ENCODE measurements at places on chromosomes 5 and 9.

- DNase-seq, result no peak
Measured at GRCh38 chr5:40666657-40667056, 13.1 kb upstream of the PTGER4 start.

DNA sequence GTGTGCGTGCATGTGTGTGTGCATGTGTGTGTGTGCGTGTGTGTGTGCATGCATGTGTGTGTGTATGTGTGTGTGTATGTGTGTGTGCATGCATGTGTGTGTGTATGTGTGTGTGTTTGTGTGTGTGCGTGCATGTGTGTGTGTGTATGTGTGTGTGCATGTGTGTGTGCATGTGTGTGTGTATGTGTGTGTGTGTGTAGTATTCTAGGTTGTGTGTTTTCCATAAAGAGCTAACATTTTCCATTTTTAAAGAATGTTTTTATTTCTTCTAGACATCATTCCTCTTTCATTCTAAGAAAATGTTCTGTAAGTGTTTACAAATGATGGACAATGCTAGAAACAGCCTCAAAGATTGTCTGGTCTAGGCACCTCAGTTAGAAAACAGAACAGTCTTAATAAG, 15.6 kb downstream of the ENTREP1 start:
- no peak for DNase-seq

- no peak for DNase-seq
Measured at GRCh38 chr5:76271836-76272235, 131.2 kb upstream of the IQGAP2 start.

DNA sequence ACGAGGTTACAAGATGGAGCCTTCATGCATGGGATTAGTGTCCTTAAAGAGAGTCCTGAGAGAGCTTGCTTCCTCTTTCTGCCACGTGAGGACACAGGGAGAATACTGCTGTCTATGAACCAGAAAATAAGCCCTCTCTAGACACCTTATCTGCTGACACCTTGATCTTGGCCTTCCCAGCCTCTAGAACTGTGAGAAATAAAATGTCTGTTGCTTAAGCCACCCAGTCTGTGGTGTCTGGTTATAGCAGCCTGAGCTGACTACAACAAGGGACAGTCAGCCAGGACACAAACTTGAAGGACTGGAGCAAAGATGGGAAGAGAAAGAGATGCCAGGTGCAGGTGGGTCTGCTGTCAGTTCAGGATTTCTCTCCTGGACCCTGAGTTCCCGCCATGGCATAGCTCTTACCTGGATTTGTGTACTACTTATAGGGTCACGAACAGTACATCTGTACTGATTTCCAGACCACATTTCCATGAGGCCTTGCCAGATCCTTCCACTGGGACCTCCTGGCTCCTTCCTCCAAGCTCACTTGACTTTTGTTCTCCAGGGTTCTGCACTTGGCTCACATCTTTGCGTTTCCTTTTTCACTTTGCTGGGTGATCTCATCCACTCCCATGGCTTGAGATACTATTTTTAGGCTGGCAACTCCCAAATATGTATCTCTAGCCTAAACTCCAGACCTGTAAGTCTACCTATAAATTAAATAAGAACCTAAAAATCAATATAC, 44.9 kb upstream of the LIFR start:
- no peak for DNase-seq

DNA sequence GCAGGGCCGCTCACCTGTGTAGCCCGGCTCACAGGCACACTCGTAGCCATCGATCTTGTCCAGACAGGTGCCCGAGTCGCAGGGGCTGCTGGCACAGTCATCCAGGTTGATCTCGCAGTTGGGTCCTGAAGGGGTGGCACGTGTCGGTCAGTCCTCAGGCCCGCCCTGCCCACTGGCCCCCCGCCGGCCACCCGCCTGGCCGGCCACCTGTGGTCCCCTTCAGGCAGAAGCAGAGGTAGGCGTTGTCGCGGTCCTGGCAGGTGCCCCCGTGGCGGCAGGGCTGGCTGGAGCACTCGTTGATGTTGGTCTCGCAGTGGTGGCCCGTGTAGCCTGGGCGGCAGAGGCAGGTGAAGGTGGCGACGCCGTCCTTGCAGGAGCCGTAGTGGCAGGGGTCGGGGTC, 30.6 kb downstream of the NOTCH1 start:
- DNase-seq, result no peak

DNA sequence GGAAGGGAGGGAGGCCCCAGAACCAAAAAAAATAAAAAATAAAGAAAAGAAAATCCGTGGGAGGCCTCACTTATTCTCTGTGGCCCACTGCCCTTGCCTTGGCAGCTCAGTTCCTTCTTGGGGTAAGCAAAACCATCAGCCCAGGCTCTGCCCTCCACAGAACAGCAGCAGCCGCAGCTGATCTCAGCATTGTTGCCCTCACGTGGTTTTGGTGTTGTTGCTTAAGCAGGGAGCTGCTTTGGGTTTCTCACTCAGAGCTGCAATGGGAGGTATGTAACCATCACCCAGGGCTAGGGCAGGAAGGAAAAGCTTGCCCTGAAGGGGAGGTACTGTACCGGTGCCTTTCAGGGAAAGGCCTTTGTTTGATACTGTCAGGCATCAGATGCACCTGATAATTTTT, 374.7 kb upstream of the WWC1 start:
- peak; percentile 38 for DNase-seq

DNA sequence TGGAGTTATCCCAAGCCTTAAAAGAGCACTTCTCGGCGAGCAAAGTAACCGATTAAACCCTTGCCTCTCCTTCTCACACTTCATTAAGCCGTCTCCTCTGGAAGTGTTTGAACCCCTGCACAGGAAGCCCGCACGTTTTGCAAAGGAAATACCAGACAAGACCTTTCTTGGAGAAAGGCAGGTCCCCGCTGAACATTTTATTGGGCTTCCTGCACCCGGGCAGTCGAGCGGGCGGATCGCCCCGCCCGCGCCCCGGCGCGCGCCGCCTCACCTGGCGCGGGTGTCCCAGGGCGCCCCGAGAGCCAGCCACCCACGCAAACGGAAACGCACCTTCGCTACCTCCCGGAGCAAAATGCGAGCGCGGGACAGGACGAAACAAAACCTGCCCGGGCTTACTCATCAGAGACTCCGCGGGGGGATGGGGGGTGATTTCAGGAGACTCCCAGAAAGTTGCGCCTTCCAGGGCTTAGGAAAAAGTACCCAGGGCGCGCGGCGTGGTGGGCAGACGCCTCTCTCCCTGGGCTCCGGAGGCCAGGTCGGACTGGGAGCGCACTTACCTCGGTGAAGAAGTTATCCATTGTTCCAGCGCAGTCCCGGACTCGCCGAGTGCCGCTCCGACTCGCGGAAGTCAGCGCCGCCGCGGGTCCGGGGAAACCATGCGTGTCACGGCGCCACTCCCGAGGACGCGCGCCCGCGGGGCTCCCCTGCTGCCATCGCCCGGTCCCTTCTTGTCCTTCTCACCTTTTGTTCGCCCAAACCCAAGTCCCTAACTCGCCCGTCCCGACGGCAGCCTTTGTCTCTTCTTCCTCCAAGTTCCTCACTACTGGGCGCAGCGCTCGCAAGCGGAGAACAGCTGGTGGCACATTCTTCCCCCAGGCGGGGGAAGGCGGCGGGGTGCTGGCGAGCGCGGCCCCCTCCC, 598 bp downstream of the MYO10 start:
- DNase-seq, result peak; percentile 32

DNA sequence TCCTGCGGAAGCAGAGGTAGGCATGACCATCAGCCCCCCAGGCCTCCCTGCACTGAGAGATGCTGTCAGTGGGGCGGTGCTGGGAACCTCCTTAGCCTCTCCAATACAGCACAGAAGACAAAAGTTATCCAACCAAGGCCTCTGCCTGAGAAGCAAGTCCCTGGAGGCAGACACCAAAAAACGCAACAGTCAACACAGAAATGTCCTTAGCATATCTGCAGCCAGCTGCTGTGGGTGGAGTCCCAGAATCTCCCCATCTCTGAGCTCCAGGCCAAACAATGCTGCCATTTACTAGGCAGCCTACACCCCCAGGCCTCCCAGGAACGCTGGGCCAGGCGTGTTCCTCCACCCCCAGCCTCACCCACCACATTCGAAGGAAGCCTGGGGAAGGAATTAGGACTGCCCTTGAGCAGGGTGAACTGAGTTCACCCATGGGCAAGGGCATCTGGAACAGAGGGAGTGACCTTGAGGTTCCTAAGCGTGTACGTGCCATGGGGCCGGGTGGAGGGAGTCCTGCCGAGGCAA, 43.7 kb downstream of the STK10 start:
- DNase-seq, result peak; percentile 22

- no peak for DNase-seq
Measured at GRCh38 chr5:64690104-64690416, 243 bp upstream of the SHISAL2B start.

DNA sequence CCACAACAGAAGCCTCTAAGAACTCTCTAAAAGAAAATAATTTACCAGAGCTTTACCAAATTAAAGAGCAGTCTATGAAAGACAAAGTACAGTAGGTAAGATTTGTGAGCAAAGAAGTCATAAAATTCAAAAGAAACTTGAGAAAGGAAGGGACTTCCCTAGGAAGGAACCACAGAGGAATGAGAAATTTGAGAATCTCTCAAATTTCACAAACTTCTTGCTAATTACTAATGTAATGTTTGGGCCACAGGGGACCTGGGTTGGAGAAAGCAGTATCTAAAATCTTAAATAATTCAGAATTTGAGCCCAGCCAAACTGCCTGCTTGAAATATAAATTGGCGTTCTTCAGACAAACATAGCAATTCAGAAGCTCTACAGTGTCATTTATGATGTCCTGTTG, 225.0 kb upstream of the PRR16 start:
- peak; percentile 26 for DNase-seq

GRCh38 chr5:116154252-116154651, 69.4 kb downstream of the COMMD10 start:
- no peak for DNase-seq

DNA sequence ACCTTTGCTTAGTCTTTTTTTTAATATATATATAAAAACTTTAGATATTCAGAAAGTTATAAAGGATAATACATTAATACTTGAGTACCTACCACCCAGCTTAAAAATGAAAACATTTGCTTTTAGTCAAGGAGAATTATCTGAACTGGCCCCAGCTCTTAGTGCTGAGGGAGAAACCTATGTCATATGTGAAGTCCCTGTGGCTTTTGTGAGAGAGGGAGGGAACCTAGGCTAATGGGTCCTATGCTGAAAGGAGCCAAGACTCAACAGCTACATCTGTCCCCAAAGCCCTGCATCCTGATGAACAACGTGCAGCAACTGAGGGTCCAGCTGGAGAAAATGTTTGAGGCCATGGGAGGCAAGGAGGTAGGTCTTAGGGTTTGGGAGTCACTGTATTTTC, 92.0 kb upstream of the RUSC2 start:
- DNase-seq, result no peak

DNA sequence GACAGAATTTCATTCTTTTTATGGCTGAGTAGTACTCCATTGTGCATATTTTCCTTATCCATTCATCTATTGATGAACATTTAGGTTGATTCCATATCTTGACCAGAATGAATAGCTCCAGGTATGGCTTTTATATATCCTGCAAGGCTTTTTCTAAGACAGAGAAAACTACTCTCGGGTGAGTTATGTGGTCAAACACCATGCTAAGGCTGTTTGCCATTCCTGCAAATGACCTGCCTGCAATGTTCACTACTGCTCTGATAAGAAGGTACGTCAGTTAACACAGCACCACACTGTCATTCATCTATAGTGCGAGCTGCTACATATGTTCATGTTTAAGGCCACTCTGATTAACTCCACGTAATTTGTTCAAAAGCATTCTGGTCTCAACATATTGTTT, 256.8 kb upstream of the RGMB start:
- DNase-seq, result no peak

DNA sequence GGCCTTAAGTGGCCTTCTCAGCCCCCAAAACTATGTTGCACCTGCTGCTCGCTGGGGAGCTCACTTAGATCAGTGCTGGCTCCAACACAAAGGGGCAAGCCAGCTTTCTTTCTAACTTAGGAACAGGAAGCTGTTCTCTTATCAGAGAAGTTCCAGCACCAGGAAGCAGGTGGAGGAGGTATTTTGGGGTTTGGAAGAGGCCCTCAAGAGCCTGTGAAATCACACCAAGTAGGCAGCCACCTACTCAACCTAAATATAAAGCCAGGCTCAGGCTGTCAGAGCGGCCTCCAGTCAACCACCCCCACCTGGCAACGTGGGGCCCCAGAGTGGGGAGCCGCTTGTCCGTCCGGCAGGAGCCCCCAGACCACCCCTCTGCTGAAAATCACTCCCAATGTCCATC, 152.8 kb downstream of the OLFM1 start:
- no peak for DNase-seq

GRCh38 chr5:13591621-13592020, 352.9 kb downstream of the DNAH5 start:
- peak; percentile 65 for DNase-seq

GRCh38 chr5:127599320-127599719, 49.6 kb upstream of the CTXN3 start:
- no peak for DNase-seq

DNA sequence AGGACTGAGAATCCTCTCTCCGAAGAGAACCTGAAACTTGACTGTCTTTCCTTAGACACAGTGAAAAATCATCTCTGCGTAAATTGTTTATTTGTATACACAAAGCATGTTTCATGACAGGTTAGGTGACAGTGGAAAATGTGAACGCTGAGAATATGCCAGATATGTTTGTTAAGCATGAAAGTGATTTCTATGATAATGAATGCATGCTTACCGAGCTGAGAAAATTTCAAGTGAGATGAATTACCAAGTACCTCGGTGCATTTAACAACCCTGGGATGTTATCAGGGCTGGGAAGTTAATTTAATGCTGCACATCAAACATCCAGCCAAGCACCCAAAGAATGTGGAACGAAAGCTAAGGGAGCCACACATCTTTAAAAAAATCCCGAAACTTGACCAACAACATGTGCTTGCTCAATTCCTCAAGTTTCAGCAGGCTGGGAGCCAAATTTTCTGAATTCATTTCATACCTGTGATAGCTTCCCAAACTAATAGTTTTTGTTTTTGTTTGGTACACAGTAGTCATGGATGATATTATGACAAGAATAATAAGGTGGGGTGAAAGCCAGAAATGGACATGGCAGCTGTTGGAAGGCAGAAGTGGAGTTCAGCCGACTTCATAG, 336.9 kb downstream of the ARHGEF28 start:
- peak; percentile 60 for DNase-seq

DNA sequence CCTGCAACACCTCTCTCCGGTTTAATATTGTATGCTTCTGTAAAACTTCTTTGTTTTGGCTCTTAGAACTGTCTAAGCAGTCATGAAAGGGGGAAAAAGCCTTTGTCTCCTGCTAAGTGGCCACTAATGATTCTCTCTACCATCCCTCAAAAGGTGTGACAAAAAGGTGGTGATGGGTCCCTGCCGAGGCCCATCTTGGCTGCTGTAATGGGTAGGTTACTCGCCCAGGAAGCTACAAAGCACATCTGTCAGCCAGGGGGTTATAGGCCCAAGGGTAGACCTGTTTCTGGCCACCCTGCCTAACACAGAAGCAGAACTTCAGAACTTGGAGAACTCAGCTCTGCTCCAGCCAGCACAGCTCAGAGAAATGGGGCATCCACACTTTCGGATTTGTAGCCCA, 1.6 kb downstream of the FAM219A start:
- DNase-seq, result no peak

GRCh38 chr5:72378639-72379289, 58.6 kb downstream of the PTCD2 start:
- DNase-seq, result peak; percentile 90

DNA sequence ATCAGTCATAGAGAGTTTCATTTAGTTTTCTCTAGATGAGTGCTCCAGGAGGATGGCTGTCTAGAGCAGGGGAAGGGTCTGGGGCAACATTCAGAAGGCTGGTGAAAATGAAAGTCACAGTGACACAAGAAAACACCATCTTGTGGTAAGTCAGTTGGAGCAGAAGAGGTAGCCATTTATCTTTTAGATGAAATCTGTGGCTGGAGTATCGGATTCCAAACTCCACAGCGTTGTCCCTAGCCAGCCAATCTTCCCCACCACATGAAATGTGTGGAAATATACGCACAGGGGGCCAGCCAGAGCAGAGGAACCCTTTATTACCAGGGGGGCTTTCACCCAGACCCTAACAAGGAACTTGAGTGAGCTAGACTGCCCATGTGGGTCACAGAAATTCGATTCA, 15.9 kb upstream of the TNFAIP8 start:
- DNase-seq, result no peak
